ENCODE measurements at places on chromosomes 4 and X.
A peak's percentile ranks its signal among the peaks of the same experiment; 100 is the strongest.

DNA sequence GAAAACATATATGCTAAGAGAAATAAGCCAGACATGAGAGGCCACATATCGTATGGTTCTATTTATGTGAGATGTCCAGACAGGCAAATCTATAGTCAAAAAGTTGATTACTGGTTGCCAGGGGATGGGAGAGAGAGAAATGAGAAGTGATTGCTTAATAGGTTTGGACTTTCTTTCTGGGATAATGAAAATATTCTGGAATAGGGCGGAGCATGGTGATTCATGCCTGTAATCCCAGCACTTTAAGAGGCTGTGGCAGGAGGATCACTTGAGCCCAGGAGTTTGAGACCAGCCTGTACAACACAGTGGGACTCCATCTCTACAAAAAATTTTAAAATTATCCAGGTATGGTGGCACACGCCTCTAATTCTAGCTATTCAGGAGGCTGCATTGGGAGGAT is 22.4 kb downstream of the RBM47 start:
- H3K27me3 ChIP-seq: peaks cover 3% of the 10 kb centered on the region
- peak; percentile 16 for ATAC-seq
- H3K4me3 ChIP-seq: no peak overlapping the region

DNA sequence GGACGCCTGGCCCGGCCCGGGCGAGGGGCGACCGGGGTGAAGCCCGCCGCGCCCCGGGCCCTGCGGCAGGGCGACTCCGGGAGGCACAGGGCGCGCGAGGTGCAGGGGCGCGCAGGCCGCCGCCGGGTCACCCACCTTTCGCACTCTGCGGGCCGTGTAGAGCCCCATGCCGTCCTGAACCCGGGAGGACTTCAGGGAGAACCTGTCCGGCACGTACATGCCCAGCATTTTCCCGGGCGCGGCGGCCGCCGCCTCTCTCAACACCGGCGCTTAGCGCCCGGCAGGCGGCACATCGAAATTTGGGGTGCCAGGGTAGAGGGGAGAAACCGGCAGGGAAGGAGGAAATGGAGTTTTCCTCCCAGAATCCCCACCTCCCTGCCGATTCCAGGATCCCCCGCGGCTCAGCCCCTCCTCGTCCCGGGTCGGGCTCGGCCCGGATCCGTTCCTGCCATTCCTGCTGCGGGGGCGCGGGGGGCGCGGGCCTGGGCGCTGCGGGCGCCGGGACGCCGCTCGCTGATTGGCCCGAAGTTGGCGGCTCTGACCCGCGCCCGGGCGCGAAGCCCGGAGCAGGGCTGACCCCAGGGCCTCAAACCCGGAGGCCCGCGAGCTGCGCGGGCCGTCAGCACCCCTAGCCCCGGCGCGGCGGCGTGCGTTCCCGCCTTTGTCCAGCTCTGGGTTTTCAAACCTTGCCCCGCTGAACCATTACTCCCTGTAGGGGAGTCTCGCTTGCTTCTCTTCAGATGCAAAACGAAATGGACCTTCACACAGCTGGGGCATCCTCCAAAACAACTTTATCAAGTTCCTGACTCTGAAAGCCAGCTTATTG is at the start of gene PRDM5:
PRDM5 (minus strand) TSS at position 346 of the 826 bp plus-strand sequence; CDS start at position 228, 118 bp downstream.
- H3K36me3 ChIP-seq: no peaks in the 10 kb centered on the region
- peak; percentile 81 for ATAC-seq
- peaks cover 40% of the 10 kb centered on the region for H3K4me1 ChIP-seq
- peak within 1 kb of the TSS; percentile 86 for H3K4me3 ChIP-seq

- no peaks in the 10 kb centered on the region for H3K36me3 ChIP-seq
- H3K4me3 ChIP-seq: peak overlapping the region; percentile 46
- peak; percentile 24 for ATAC-seq
- H3K27ac ChIP-seq: no peak overlapping the region
Measured at GRCh38 chr4:107034091-107034995, 1.8 kb downstream of the DKK2 start.

DNA sequence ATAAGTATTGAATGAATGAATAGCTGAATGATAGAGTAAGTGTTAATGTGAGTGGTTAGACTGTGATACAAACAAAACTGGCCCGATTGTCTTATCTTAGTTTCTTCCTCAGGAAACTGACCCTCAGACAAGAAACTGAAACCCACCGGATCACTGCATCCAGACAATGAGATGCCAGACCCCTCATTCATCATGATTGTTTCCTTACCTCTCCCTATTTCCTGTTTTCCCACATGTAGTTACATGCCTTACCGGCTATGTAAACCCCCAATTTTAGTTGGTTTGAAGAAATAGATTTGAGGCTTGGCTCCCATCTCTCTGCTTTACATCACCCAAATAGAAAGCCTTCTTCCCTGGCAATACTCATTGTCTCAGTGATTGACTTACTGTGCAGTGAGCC is 218.9 kb upstream of the PPP1R2C start:
- no peaks in the 10 kb centered on the region for H3K36me3 ChIP-seq
- no peaks in the 10 kb centered on the region for H3K4me1 ChIP-seq
- H3K27ac ChIP-seq: no peak overlapping the region

DNA sequence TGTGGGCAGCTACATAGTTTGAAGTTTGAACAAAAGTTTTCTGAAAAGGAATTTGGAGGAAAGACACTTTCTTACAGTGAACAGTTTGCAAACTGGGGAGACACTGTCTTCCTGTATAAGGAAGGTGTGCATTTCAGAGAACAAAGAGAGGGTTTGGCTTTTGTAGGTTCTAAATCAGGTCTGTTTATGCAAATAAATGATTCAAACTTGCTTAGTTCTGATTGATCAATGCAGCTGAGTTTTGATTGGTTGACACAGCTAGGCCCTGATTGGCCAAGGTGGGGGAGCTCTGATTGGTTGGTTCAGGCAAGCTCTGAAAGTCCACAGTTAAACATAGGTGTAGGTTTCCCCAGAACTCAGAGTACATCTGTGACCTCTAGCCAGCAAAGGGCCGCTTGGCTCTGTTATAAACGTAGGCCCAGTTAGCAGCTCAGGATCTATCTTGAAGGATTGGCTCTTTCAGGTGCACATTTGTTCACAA is 63.0 kb upstream of the ENPP6 start:
- no peaks in the 10 kb centered on the region for H3K36me3 ChIP-seq
- H3K27me3 ChIP-seq: no peaks in the 10 kb centered on the region
- no peak for ATAC-seq
- H3K4me1 ChIP-seq: no peaks in the 10 kb centered on the region
- no peak overlapping the region for H3K27ac ChIP-seq

DNA sequence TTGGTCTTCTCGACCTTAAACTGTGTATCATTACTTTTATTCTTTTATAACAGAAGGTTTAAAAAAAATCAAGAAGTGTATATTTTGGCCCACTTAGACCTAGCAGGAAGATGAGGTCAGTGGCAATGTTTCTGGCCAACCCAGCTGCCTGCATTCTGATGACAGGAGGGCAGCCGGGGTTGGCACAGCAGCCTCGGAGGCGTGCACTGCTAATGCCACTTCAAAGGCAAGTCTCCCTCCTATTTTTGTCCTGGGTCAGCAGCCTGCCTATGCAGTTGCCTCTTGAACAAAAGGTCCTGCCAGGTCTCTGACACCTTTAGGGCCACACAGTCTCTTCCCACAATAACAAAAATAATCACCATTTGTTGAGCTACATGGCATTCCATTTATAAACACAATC is 89.4 kb upstream of the MYOZ2 start:
- H3K27ac ChIP-seq: peak overlapping the region; percentile 90
- ATAC-seq: peak; percentile 84
- peaks cover 30% of the 10 kb centered on the region for H3K4me1 ChIP-seq
- no peaks in the 10 kb centered on the region for H3K36me3 ChIP-seq

DNA sequence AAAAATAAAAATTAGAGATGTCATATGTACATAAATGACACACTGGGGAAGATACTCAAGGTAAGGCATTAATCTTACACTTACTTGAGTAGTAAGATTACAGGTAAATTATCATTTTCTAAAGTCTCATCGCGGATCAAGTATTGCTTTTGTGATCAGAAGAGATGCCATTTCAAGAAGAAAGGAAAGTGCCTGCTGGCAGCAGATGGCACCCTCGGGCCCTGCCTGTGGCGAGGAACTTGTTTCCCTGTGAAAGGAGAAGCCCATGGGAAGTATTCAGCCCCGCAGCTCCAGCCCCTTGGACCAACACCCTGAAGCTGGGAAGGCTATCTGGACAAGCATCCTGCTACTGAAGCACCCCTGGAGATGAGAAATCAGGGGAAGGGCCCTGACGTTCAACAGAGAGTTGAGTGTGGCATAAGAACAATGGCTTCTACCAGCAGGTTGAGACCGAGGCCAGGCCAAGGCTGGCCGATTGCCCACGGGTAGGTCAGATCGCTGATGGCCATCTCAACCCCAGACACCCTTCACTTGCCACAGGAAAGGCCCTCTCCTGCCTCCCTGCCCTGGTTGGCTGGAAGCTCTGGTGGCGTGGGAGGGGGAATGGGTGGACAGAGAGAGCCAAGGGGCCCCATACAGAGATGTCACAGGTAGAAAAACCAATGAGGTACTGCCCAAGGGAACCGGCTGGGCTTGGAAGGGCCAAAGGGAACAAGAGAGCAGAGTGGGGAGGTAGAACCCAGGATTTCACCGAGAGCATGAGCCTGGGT is 18.8 kb upstream of the MXD4 start:
- H3K4me1 ChIP-seq: no peaks in the 10 kb centered on the region
- H3K27me3 ChIP-seq: no peaks in the 10 kb centered on the region
- no peak for ATAC-seq
- no peak overlapping the region for H3K27ac ChIP-seq

- ATAC-seq: no peak
- no peaks in the 10 kb centered on the region for H3K4me1 ChIP-seq
- H3K27ac ChIP-seq: no peak overlapping the region
- no peaks in the 10 kb centered on the region for H3K36me3 ChIP-seq
Measured at GRCh38 chrX:72477376-72477775, 95.3 kb downstream of the HDAC8 start.

DNA sequence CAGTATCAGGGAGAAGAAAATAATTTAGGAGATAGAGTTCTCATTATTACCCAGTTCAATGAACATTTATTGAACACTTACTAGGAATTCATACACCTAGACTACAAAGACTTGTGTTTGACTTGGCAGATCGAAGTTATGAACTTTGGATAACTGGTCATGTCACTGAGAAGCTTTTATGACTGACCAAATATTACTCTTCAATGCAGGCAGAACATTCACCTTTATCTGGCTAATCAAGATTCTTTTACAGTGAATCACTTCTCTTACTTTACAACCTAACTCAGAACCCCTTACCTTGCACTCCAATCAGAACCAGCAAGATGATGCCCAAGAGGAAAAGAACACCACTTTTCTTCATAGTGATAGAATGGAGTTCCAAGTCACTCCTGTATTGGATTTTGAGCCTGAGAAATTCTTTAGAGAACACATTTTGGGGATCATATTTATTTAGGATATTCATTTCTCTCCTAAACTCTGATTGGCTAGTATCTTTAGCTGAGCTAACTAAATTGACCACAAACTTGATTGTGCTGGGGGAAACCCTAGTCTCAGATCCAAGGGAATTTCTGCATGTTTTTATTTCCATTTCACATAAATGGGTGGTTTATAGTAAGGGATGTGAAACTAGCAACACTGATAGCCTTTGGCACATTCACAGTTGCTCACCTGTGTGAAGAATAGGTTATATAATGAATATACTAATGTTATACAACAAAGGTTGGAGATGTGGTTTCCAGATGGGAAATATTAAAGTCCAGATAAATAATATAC is at the start of gene CXCL9:
CXCL9 (minus strand) TSS at position 421 of the 774 bp plus-strand sequence; CDS start at position 361, 60 bp downstream.
- peaks cover 11% of the 10 kb centered on the region for H3K4me1 ChIP-seq
- H3K27ac ChIP-seq: no peak within 1 kb of the TSS
- no peaks in the 10 kb centered on the region for H3K36me3 ChIP-seq
- no peak for ATAC-seq
- no peak within 1 kb of the TSS for H3K4me3 ChIP-seq

DNA sequence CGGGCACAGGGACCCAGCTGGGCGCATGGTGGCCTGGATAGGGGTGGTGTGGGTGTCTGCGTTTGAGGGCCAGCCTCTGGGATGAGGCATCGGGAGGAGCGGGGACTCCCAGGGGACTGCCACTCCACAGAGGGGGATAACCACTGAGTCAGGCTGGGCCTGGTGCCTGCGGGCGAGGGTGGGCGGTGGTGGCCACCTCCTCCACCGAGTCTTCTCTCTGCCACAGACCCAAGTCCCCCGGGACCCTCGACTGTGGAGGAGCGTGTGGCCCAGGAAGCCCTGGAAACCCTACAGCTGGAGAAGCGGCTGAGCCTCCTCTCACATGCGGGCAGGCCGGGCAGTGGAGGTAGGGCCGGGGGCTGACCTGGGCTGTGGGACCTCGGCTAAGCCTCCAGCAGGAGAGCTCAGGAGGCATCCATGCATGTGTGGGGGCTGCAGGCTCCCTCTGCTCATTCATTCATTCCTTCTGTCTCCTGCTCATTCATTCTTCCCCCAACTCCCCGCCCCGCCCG is 26.4 kb downstream of the DOK7 start:
- H3K4me1 ChIP-seq: no peaks in the 10 kb centered on the region
- H3K36me3 ChIP-seq: no peaks in the 10 kb centered on the region
- no peak overlapping the region for H3K27ac ChIP-seq
- H3K27me3 ChIP-seq: peaks cover 90% of the 10 kb centered on the region

GRCh38 chr4:104795264-104795939 is 300.7 kb upstream of the CXXC4 start:
- no peak for ATAC-seq
- H3K27me3 ChIP-seq: no peaks in the 10 kb centered on the region
- no peaks in the 10 kb centered on the region for H3K36me3 ChIP-seq
- H3K4me1 ChIP-seq: no peaks in the 10 kb centered on the region

- no peaks in the 10 kb centered on the region for H3K36me3 ChIP-seq
- no peak overlapping the region for H3K4me3 ChIP-seq
- ATAC-seq: no peak
- H3K27me3 ChIP-seq: no peaks in the 10 kb centered on the region
Measured at GRCh38 chr4:155769090-155769489, 10.3 kb downstream of the GUCY1B1 start.

GRCh38 chr4:185582651-185583400 is 47.5 kb upstream of the PDLIM3 start:
- no peak overlapping the region for H3K27ac ChIP-seq
- no peak for ATAC-seq
- H3K27me3 ChIP-seq: no peaks in the 10 kb centered on the region
- no peaks in the 10 kb centered on the region for H3K4me1 ChIP-seq
- H3K4me3 ChIP-seq: no peak overlapping the region

DNA sequence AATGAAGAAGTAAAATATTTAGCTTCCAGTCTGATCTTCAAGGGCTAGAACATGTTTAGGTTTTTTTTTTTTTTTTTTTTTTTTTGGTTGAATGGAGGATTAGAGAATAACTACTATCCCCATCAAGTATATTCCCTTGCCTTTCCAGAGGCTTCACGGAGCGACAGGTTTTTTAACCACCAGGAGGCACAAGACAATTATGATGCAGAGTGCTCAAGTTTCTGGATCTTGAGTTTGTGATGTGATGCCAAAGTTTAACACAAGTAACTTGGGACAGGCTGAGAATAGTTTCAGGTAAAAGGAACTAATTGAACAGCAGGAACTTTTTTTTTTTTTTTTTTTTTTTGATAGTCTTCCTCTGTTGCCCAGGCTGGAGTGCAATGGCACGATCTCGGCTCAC is 30.3 kb downstream of the CCNI start:
- peaks cover 4% of the 10 kb centered on the region for H3K4me1 ChIP-seq
- no peak overlapping the region for H3K27ac ChIP-seq
- H3K36me3 ChIP-seq: peaks cover 2% of the 10 kb centered on the region

GRCh38 chr4:128456171-128456570 is 168.6 kb upstream of the PGRMC2 start:
- H3K4me1 ChIP-seq: peaks cover 18% of the 10 kb centered on the region
- no peak overlapping the region for H3K4me3 ChIP-seq
- H3K27me3 ChIP-seq: no peaks in the 10 kb centered on the region
- no peak for ATAC-seq
- H3K27ac ChIP-seq: no peak overlapping the region
